ENCODE measurements at places on chromosomes 4 and X. TPM values are rescaled to one million over a fixed set of nuclear protein-coding genes. Genes with fewer than 3 reads are reported as not detected.

DNA sequence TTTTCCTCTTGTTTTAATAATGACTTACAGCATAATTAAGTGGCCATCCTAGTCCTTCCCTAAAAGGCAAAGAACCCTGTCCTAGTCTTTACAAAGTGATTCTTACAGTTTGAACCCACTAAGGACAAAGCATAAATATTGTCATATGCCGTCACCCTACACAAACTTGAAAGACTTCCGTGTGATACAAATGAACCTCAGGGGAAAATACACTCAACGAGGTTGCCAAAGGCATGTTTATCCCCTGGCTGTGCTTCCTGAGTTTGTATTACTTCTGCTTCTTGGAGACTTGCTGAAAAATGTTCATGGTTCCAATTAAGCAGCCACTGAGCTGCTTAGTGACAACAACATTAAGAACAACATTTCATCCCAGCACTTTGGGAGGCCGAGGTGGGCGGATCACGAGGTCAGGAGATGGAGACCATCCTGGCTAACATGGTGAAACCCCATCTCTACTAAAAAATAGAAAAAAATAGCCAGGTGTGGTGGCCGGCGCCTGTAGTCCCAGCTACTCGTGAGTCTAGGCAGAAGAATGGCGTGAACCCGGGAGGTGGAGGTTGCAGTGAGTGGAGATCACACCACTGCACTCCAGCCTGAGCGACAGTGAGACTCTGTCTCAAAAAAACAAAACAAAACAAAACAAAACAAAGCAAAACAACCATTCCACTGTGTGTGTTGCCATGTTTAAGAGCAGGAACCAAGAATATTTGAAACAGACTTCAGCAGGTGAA, 16.2 kb downstream of the RASSF6 start:
- DNase-seq = no peak

DNA sequence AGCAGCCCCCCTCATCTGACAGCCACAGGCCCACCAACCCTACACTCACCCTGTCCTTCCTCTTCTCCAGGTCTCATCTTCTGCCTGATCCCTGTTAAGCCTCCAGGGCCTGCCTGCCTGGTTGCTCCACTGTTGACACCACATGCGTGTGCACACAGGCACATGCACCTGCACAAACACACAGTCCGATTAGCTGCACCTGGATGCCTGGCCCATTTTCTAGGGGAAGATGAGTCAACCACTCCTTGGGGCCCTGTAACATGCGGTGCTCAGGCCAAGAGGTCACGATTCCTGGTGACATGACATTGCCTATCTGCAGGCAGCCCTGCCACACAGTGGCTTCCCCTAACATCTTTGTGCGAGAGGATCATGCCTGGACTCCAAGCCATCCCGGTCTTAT, 498.4 kb downstream of the BCOR start:
- DNase-seq = no peak

DNA sequence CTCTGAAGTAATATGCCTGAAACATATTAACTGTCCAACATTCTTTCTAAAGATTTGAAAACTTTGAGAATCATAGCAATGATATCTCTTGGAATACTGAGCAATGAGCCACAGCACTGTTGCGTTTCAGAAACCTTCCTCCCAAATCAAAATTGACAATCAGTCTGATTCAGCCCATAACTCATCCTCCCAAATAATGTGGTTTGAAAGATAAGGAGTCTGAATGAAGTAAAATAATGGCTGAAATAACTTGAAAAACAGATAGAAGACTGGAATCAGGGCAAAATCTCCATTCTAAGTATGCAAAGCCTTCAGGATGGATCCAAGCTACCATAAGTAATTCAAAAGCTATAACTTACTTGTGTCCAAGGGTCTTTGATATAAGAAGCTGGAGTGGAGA, 98.6 kb upstream of the PLS3 start:
- DNase-seq = no peak

DNA sequence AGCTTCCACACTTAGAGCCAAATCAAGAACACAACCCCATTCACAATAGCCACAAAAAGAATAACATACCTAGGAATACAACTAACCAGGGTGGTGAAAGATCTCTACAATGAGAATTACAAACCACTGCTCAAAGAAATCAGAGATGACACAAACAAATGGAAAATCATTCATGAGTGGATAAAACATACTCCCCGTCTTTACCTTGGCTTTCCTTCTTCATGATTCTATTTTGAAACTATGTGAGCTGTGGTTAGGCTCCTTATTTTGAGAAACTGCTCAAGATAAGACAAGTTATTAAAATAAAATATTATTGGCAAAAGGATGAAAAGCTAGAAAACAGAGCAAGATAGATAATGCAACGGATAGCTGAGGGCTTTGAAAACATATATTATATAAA, 598.1 kb upstream of the FAT1 start:
- no peak for DNase-seq

DNA sequence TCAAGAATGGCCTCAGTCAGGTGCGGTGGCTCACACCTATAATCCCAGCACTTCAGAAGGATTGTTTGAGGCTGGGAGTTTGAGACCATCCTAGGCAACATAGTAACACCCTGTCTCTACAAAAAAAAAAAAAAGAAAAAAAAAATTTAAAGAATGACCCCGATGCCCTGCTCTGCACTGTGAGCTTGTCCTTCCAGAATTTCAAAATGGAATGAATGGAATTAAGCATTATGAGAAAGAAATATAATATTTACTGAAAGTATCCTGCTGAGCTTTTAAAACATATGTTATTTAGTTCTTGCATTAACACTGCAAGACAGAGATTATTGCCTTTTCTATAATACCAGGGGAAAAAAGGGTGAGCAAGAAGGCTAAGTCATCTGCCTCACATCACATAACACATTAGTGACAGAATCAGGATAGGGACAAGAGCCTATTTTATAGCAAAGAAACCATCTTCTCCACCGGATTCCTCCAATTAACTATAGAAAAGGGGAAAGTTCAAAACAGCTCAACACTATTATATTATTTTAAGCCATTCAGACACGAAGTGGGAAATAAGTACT, 41.9 kb upstream of the GAB1 start:
- no peak for DNase-seq

Gene TMPRSS11A
- not detected for total RNA-seq

Gene GUF1
- 28.9 TPM for total RNA-seq

Gene SUPT20HL1
- not detected for total RNA-seq
